Lower lobe of right lung (tissue), 2 donors: ENCODE measurements at places on chromosomes 1 and 21. TPM values are rescaled to one million over a fixed set of nuclear protein-coding genes. Genes with fewer than 3 reads are reported as not detected.

GRCh38 chr1:223714849-223715603 is 2.7 kb downstream of the CAPN2 start:
- peaks cover 79% of the 10 kb centered on the region for H3K4me1 ChIP-seq
- H3K36me3 ChIP-seq: peaks cover 31% of the 10 kb centered on the region
- peak; percentile 53 for DNase-seq
- H3K4me3 ChIP-seq: peak overlapping the region; percentile 88
- peak overlapping the region; percentile 73 for H3K27ac ChIP-seq

- H3K4me3 ChIP-seq: no peak overlapping the region
- peaks cover 4% of the 10 kb centered on the region for H3K4me1 ChIP-seq
- H3K27me3 ChIP-seq: peaks cover 8% of the 10 kb centered on the region
- H3K36me3 ChIP-seq: no peaks in the 10 kb centered on the region
Measured at GRCh38 chr1:206974140-206974539, 3.9 kb upstream of the FCAMR start.

GRCh38 chr1:204829133-204829825 is 41.4 kb upstream of the NFASC start:
- peak overlapping the region; percentile 42 for H3K4me3 ChIP-seq
- no peak for DNase-seq
- H3K27me3 ChIP-seq: peaks cover 25% of the 10 kb centered on the region
- H3K36me3 ChIP-seq: no peaks in the 10 kb centered on the region
- H3K27ac ChIP-seq: no peak overlapping the region
- H3K4me1 ChIP-seq: no peaks in the 10 kb centered on the region

- H3K36me3 ChIP-seq: peaks cover 56% of the 10 kb centered on the region
- peak overlapping the region; percentile 36 for H3K4me3 ChIP-seq
- H3K4me1 ChIP-seq: peaks cover 67% of the 10 kb centered on the region
Measured at GRCh38 chr21:34836933-34837505, 168.2 kb downstream of the CLIC6 start.

GRCh38 chr1:165823552-165824268 is 3.7 kb upstream of the UCK2 start:
- H3K4me3 ChIP-seq: no peak overlapping the region
- no peak overlapping the region for H3K27ac ChIP-seq
- no peaks in the 10 kb centered on the region for H3K36me3 ChIP-seq
- no peaks in the 10 kb centered on the region for H3K27me3 ChIP-seq
- DNase-seq: no peak

DNA sequence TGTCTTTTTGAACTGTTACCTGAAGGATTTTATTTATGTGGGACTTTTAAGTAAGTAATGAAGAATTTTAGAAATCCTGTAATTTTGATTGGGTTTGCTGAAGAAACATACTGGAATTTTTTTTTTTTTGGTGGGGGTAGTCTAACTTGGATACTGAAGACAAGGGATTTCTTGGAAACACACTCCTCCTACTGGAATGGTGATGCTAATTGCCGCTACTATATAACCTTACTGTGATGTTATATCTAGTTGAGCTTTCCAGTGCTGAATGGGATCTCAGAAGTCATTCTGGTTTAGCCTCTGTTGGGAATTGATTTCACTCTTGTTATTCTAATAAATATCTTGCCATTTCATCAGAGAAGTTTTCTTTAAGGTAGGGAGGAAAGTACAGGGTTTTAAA is 8.4 kb downstream of the PPP2R5A start:
- no peak overlapping the region for H3K4me3 ChIP-seq
- H3K27me3 ChIP-seq: no peaks in the 10 kb centered on the region
- no peaks in the 10 kb centered on the region for H3K36me3 ChIP-seq
- no peak for DNase-seq
- H3K27ac ChIP-seq: no peak overlapping the region
- H3K4me1 ChIP-seq: peaks cover 65% of the 10 kb centered on the region

DNA sequence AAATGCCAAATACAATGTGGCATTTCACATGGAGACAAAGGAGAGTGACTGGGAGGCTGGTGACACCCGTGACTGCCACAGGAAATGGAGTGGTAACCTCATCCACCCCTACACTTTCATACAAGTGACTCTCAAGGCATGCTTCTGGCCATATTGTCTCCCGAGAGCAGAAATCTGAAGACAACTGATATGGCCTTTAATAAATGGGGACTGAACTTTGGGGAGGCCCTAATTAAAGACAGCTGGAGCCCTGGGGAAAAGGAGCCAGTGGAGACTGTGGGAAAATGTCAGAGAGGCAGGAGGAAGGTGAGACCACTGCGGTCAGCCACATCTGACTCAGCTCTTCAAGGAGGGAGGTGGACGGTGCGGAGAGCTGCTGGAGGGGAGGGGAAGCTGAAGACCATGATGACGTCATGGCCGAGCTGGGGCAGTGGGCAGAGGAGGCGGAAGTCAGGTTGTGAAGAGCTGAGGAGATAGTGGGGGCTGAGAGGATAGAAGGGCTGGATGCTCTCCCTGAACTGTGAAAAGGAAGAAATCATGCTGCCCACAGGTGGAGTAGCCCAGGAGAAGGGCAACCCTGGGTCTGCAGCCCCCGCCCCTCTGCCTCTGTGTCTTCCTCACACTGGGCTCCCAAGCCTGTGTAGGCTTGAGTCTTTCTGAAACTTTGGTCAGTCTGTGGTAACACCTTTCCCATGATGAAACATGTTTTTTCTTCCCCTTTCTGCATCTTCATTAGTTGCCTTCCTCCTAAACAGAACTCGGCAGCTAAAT is 14.0 kb upstream of the NCF2 start:
- no peak overlapping the region for H3K4me3 ChIP-seq
- peaks cover 33% of the 10 kb centered on the region for H3K4me1 ChIP-seq
- DNase-seq: peak; percentile 76
- peak overlapping the region; percentile 55 for H3K27ac ChIP-seq

DNA sequence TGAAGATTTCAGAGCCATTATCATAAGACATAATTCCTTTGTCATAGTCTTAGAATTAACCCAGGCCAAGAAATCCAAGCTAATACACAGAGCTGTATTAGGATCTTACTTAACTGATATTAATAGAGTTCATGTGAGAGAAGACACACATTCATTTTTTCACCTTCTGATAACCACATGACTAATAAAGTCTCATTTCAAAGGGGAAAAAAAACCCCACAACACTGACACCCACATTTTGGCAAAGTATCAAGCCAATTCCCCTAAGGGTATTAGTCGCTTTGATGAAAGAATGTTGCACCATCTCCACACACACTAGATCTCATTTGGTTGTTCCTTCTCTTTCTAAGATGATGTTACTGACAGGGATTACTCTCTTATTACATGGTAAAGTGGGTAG is 344.4 kb upstream of the ESRRG start:
- H3K27ac ChIP-seq: no peak overlapping the region
- no peak for DNase-seq
- no peaks in the 10 kb centered on the region for H3K36me3 ChIP-seq
- no peak overlapping the region for H3K4me3 ChIP-seq

DNA sequence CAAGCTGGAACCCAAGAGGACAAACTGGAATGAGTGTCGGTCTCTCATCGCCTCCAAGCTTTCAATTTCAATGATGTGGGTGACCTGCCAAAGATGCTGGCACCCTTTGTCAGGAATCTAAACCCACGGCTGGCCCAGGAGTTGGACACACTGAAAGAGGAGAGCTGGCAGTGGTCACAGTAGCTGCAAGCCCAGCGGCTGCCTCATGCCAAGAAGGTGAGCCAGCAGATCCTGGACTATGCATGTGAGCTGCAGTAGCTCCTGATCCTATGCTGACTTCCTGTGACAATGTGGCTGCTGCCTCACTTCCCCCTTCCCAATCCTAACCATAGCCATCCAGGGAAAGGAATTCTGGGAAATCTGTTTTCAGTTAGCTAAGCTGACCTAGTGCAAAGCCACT is 117.0 kb upstream of the VAV3 start:
- no peak overlapping the region for H3K27ac ChIP-seq
- no peak overlapping the region for H3K4me3 ChIP-seq
- H3K36me3 ChIP-seq: no peaks in the 10 kb centered on the region

- H3K27me3 ChIP-seq: no peaks in the 10 kb centered on the region
- no peak overlapping the region for H3K4me3 ChIP-seq
- no peak for DNase-seq
- H3K4me1 ChIP-seq: no peaks in the 10 kb centered on the region
- no peak overlapping the region for H3K27ac ChIP-seq
Measured at GRCh38 chr1:85033221-85033620, 15.1 kb downstream of the MCOLN3 start.

DNA sequence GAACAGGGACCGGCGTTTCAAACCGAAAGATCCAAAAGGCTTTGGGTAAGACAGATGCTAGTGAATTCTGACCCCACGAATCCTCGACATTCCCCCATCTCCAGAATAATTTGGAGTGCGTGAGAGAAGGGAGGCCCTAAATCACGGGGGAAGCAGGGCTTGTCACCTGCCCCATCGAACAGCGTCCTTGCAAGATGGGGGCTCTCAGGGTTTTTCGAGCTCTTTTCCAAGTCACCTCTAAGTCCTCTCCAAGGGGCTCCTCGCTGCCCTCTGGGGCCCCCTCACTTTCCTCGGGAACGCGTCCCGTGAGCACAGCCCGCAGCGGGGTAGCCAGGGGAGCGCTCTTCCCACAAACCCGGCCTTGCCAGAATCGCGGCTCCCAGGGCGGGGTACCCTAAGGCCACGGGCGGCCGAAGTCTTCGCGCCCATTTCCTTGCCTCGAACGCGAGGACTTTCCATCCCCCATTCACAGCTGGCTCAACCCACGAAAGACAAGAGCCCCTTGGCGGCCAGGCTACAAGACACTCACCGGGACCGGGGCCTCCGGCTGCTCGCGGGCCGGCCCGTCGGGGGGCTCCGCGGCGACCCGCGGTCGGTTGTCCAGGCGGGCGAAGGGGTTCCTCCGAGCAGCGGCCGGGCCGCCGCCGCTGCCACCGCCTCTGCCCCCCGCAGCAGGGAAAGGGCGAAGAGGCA is 546 bp downstream of the DONSON start:
- H3K4me3 ChIP-seq: peak overlapping the region; percentile 83
- DNase-seq: peak; percentile 56
- peak overlapping the region; percentile 87 for H3K27ac ChIP-seq
- no peaks in the 10 kb centered on the region for H3K36me3 ChIP-seq

- DNase-seq: no peak
- H3K4me3 ChIP-seq: no peak overlapping the region
- H3K4me1 ChIP-seq: no peaks in the 10 kb centered on the region
- no peaks in the 10 kb centered on the region for H3K36me3 ChIP-seq
Measured at GRCh38 chr1:186212568-186213224, 162.4 kb downstream of the TPR start.

DNA sequence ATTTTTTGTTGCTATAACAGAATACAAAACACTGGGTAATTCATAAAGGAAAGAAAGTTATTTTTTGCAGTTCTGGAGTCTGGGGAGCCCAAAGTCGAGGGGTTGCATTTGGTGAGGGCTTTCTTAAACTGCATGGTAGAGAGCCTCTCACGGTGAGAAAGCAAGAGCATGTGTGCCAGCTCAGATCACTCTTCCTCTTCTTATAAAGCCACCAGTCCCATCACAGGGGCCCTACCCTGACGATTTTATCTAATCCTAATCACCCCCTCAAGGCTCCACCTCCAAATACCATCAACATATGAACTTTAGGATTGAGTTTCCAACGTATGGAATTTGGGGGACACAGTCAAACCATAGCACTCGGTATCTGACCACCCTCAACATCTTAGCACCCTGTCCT is 1.0 kb upstream of the STRIP1 start:
- H3K27ac ChIP-seq: no peak overlapping the region
- no peak for DNase-seq
- H3K4me3 ChIP-seq: no peak overlapping the region
- peaks cover 11% of the 10 kb centered on the region for H3K36me3 ChIP-seq
- no peaks in the 10 kb centered on the region for H3K27me3 ChIP-seq
- H3K4me1 ChIP-seq: peaks cover 28% of the 10 kb centered on the region

DNA sequence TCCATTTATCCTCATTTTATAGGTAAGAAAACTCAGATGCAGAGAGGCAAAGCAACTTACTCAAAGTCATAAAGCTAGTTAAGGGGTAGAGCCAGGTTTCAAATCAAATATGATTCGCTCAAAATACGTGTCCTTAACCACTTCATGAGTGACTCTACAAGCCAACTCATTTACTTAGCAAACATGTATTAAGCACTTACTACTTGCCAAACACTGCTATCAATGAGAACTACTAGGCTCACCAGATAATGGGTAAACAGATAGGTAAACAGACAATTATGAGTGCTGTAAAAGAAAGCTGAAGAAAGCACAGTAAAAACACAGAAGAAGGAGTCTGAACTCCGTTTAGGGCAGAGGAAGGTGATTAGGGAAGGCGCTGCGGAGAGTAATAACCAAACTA is 65.9 kb downstream of the WDR64 start:
- peaks cover 4% of the 10 kb centered on the region for H3K27me3 ChIP-seq
- DNase-seq: no peak
- no peak overlapping the region for H3K27ac ChIP-seq
- no peak overlapping the region for H3K4me3 ChIP-seq
- H3K36me3 ChIP-seq: no peaks in the 10 kb centered on the region

DNA sequence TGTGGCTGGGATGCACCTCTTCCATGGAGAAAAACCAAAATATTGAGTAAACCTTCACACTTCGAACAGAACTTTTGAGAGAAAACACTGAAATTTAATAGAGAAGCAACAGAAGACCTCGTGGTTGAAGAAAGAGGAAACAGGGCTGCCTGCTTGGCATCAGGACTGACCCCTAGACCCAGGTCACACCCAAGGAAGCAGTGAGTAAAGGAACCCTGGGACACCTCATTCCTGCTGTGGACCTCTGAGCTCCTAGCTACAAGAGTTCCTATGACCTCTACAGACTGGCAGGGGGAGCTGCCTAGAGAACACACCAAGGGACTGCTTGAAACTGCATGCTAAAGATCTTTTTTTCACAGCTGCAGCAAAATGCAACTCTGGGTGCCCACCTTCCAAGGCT is 67.8 kb downstream of the FASLG start:
- H3K4me3 ChIP-seq: no peak overlapping the region
- no peak for DNase-seq
- H3K36me3 ChIP-seq: no peaks in the 10 kb centered on the region
- H3K4me1 ChIP-seq: no peaks in the 10 kb centered on the region

- no peaks in the 10 kb centered on the region for H3K27me3 ChIP-seq
- H3K36me3 ChIP-seq: no peaks in the 10 kb centered on the region
- H3K27ac ChIP-seq: no peak overlapping the region
- H3K4me1 ChIP-seq: peaks cover under 1% of the 10 kb centered on the region
- no peak for DNase-seq
- no peak overlapping the region for H3K4me3 ChIP-seq
Measured at GRCh38 chr1:19528438-19528837, 43.1 kb upstream of the CAPZB start.

The GBP5 gene
- total RNA-seq: 9.6 TPM

The CADM3 gene
- total RNA-seq: 8.8 TPM

The GOLT1A gene
- total RNA-seq: 11.9 TPM

The LRRC38 gene
- not detected for total RNA-seq

The CELA3A gene
- not detected for total RNA-seq

The MYOG gene
- not detected for total RNA-seq

The CYP4A22 gene
- total RNA-seq: not detected

The HES3 gene
- not detected for total RNA-seq

The RNF187 gene
- total RNA-seq: 79.8 TPM

The SMIM1 gene
- 8.5 TPM for total RNA-seq
